ENCODE measurements at places on chromosomes 5 and 9. TPM values are rescaled to one million over a fixed set of nuclear protein-coding genes. Genes with fewer than 3 reads are reported as not detected.

PHF24 gene
- polyA plus RNA-seq, result 0.04 TPM

DNA sequence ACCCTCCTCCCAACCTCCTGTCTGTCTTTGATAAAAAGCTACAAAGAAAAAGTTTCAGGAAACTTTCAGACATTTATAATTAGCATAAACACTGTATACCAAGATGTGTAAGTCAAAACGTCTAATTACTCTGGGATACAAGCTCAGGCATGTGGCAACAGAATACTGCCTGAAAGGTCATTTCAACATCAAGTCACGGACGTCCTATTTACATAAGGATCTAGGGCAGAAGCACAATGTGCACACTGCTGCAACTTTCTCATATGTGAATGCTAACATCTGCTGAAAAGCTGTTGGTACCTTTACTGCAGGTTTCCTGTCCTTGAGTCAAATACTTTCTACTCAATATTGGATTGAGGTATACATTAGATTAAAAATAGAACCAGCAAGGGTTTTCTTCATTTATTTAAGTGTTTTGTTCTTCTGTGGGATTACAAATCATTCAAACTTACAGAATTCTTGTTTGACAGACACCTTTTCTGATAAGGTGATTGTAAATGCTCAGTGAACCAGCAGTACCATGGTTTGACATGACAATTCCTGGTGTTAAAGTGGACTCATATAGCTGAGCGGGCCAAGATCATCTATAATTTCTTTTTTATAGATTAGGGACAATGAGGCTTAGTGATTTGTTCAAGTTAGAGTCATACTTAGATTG lies 36.8 kb downstream of the ELL2 start:
- no peak for DNase-seq

PCDHB8 gene
- not detected for polyA plus RNA-seq

DNA sequence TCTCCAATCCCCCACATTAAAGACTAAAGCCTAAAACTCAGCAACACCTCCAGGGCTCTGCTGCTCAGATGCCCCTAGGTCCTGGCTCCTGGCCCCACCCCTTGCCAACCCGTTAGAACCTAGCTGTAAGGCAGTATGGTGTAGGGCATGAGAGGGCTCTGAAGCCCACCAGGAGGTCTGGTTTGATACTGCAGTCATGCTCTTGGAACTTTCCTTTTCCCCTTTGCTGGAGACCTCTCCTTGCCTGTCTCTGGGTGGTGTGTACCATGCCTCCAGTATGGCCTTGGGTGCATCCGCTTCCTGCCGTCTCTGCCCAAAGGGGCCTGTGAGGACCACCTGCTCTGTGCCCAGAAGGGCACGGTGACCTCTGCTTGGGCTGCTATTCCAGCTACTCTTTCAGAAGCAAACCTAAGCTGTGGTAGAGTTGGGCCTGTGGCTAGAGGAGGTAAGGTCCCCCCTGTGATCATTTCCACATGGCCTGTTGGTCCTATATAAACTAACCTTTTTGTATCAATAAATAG lies 3.5 kb downstream of the TENT4A start:
- DNase-seq, result no peak

ADGRV1 gene
- polyA plus RNA-seq, result 0.03 TPM

- no peak for DNase-seq
These were observed 126.1 kb upstream of the RETREG1 start for GRCh38 chr5:16742938-16743337.

PPIC gene
- 28.1 TPM for polyA plus RNA-seq

ANKRD18B gene
- 16.9 TPM for polyA plus RNA-seq

PTCH1 gene
- 1.5 TPM for polyA plus RNA-seq

GRCh38 chr5:113760486-113760885 lies 247.0 kb downstream of the YTHDC2 start:
- no peak for DNase-seq

DNA sequence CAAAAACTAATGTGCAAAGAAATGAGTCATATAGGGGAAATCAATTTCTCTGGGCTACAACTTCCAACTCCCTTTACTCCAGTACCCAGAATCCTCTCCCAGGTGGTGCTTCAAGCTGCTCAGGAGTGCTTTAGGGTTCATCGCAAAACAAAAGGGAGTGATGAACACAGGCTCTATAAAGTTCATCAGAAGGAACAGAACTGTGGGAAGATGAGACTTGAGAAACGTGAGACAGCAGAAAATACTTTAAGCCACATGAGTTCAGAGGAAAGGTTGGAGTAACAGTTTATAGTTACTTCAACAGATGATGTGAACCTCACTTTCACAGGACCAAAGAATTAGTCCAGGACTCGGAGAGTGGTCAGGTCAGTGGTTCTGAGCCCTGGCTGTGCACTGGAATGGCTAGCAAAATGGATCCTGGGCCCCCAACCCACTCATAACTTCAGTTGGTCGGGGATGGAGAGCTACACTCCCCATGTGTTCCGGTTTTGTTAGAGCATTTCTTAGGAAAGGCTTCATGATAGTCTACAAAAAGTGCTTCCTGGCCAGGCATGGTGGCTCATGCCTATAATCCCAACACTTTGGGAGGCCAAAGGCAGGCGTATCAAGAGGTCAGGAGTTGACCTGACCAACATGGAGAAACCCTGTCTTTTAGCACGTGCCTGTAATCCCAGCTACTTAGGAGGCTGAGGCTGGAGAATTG lies 4.3 kb downstream of the RPL12 start:
- DNase-seq, result no peak

DNA sequence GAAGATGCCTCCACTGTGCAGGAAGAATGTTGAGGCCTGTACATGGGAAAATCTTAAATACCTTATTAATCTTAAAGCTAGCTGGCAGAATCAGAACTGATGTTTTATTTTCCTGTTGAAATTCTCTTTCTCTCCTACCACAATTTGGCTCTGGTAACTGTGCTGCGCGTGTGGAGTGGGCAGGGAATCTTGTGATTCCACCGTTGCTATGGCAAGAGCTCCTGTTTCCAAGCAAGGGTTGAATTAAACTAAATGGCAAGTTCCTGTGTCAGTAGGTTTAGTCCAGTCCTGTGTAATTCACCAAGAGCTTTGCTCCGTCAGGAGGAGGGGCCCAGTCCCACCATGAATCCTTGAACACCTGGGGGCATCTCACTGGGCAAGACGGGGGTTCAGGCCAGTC lies 36.4 kb downstream of the NXNL2 start:
- DNase-seq, result no peak

DNA sequence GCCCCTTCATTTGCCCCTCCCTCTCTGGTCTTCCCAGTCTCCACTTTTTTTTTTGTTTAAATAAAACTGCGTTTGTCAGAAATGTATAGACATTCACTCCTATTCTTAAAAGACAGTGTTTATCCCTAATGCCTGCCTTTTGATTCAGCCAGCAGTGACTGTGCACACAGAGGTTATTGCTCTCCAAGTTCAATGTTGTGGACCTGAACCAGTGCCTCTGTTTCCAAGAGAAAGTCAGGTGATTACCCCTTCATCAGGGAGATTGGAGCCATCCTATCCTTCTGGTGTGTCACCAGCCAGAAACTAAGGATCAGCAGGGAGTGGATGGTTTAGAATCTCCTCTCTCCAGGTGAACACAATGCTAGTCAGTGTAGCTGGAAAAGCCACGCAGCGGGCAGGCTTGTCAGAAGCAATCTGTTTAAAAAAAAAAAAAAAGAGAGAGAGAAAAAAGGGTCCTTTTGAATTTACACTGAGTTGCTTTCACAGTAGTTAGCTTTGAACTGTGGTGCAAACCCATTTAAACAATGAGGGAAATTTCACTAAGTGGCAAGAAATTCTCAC lies 167.5 kb upstream of the DMRT1 start:
- DNase-seq, result no peak

DNA sequence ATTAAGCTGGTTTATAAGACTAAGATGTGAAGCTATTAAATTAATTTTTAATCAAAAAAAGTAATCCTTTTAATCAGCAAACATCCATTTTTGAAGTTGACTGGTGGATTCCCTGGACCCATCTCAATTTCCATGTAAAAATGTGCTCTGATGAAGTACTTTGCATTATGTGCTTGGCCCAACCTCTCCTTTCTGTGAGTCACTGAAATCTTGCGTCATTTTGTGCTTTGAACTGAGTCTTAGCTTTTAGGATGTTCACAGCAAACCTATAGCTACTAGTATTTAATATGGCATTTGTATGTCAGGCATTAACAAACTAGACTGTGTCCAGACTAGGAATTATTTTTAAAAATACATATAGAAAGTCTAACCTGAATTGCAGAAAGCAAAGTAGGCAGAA lies 55.0 kb upstream of the CDH12 start:
- no peak for DNase-seq

GRCh38 chr5:97937846-97938245 lies 754.8 kb upstream of the RIOK2 start:
- DNase-seq, result no peak

DNA sequence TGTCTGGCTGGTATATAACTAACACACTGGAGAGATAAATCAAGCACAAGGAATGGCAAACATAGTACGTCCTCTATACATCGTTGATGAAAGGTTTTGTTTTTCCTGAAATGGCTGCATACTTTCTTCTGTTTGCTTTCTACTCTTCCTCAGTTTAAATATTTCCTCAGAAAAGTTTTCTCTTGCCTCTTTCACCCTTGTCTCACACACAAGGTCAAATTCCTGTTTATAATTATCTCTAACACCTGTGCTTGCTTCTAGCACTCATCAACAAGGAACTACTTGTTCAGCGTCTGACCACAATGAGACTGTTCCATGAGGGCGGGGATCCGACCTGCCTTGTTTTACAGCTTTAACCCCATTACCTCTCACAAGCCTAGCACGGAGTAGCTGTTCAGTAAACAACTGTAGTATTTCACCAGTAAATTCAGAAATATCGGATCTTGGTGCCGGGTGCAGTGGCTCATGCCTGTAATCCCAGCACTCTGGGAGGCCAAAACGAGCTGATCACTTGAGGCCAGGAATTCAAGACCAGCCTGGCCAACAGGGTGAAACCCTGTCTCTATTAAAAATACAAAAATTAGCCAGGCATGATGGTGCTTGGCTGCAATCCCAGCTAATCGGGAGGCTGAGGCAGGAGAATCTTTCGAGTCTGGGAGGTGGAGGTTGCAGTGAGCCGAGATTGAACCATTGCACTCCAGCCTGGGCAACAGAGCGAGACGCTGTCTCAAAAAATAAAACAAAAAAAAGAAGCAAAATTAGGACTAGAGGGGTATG lies 37.0 kb downstream of the NR6A1 start:
- DNase-seq, result no peak

- no peak for DNase-seq
These were observed 1.1 kb downstream of the FKBP15 start for GRCh38 chr9:113219969-113220368.

DNA sequence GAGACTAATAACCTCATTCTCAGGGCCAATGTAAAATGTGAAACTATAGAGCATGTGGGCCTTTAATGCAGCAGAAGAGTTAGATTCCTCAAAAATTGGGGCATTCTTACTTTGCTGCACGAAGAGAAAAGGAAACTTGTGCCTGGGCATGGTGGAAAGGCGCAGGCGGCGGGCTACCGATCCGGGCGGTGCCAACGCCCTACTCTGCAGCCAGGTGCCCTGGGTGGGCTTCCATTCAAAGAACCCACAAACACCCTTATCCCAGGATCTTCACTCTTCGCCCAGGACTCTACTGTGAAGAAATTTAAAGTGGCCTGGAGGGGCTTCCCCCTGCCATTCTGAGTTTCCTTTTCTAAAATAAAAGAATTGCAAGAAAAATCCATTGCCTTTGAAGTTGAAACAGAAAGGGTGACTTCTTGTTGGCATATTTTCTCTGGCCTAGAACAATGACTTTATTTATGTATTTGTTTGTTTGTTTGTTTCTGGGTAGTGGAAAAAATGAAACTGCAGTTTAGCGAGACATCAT lies 124.9 kb downstream of the TMEM161B start:
- DNase-seq, result no peak

DNA sequence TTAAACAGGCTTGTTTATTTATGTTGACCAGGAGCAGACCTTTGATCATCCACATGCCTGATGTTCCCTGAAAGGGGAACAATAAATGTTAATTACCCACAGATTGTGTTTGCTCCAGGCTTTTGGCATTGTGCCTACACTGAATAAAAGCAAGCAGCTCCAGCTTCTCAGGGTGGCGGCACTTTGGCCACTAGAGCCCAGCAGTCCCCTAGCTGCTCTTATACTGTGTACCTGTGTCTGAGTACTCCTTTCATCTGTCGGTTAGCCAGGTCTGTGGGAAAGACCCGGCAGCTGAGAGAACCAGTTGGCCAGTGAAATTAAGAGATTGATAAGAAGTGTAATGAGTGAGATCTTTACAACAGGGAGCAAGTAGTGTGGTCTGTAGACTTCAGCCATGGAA lies 254.8 kb upstream of the FTMT start:
- DNase-seq, result no peak

DNA sequence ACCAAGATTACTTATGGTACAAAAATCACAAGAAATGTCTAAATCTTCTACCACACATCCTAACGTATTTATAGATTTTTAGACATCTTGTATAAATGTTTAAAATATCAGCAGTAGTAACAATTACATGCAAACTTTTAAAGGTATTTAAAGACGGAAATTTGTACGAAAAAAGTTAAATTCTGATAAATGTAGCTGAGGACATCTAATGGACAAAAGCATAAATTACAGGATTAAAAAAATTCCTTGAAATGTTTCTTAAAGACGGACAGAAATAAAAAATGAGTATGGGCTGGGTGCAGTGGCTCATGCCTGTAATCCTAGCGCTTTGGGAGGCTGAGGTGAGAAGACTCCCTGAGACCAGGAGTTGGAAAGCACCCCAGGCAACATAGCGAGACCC lies 15.8 kb downstream of the ERCC8 start:
- no peak for DNase-seq

DNA sequence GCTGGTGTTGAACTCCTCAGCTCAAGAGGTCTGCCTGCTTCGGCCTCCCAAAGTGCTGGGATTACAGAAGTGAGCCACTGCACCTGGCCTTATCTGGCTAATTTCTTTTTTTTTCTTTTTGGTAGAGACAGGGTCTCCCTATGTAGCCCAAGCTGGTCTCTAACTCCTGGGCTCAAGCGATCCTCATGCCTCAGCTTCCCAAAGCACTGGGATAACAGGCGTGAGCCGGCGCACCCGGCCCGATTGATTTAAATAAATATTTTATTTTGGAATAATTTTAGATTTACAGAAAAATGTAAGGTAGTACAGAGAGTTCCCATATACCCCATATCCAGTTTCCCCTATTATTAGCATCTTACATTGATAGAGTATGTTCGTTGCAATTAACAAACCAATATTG lies 155.0 kb upstream of the MVB12B start:
- no peak for DNase-seq
